CD4-positive, alpha-beta T cell treated with Interleukin-15 for 1 hour (primary cell): ENCODE measurements at places on chromosomes 3 and 15.

DNA sequence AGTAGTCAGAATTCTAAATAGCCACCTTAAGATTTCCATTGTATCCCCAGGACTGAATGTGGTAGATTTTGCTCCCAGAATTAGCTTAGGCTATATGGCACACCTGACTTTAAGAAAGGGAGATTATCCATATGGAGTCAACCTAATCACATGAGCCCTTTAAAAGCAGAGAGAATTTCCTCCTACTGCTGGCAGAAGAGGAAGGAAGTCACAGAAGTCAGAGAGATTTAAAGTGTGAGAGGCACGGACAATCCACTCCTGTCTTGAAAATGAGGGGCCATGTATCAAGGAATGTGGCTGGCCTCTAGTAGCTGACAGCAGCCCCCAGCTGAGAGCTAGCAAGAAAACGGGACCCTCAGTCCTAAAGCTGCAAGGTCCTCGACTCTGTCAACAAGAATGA, 26.8 kb downstream of the LRRC31 start:
- no peak for DNase-seq

GRCh38 chr3:100368441-100368840, 32.4 kb downstream of the TOMM70 start:
- DNase-seq: no peak

DNA sequence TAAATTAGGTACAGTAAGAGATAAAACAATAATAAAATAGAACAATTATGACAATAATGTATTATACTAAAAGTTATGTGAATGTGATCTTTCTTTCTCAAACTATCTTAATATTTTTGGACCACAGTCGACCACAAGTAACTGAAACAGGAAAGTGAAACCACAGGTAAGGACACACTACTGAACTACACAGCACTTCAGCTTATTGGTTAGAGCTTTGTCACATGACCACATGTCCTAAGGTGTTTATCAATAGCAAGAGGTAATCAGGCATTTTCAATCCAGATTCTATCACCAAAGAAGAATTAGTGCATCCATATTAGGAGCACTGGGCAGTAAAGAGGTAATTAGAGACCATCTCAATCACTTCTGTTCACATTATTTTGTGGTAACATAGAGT, 392.8 kb downstream of the RSL24D1 start:
- no peak for DNase-seq

DNA sequence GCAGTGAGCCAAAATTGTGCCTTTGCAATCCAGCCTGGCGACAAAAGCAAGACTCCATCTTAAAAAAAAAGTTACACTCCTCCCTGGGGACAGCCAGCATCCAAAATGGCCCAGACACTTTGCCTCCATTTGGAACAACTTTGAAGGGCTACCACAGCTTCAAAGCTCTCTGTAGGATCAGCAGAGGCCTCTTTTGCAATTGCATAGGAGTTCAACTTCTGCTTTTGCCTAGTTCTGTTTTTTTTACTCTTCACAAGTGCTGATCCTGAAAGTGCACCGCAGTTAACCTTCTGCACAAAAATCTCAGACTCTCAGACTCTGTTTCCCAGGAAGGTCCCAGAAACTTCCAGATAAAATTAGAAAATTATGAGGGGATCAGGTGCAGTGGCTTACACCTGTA, 25.2 kb upstream of the SLC4A7 start:
- DNase-seq: no peak

GRCh38 chr15:51879555-51879954, 50.1 kb downstream of the TMOD3 start:
- no peak for DNase-seq

DNA sequence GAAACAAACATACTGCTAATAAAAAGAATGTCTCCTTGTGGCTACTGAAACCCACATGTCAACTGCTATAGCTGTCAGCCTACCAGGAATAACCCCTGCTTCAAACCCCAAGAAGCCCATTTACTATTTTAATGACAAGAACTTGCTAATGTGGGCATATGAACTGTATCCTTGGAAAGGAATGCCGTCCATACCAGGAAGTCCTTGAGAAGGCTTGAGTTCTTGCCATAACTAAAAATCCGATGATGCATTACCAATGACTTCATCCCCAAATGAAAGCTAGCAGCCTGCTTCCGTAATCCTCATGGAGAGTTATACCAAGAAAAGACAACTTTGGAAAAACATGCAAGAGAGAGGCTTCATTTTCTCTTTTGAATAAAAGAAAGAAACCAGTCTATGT, 34.8 kb downstream of the MINDY4B start:
- no peak for DNase-seq

- DNase-seq: no peak
Observed at GRCh38 chr3:126947429-126947828, 35.5 kb upstream of the PLXNA1 start.

- no peak for DNase-seq
Observed at GRCh38 chr3:118863731-118864322, 170.8 kb downstream of the IGSF11 start.

DNA sequence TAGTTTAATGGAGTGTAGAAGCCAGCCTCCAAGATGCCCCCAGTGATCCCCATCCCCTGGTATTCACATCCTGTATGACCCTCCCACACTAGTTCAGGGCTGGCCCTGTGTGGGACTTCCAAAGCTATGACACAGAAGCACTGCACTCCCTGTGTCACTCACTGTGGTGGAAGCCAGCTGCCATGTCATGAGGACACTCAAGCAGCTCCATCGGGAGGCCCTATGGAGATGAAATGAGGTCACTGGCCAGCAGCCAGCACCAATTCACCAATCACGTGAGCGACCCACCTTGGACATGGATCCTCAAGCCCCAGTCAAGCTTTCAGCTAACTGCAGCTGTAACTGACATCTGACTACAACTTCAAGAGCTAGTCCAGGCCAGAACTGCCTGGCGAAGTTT, 3.9 kb upstream of the ACAN start:
- DNase-seq: no peak

DNA sequence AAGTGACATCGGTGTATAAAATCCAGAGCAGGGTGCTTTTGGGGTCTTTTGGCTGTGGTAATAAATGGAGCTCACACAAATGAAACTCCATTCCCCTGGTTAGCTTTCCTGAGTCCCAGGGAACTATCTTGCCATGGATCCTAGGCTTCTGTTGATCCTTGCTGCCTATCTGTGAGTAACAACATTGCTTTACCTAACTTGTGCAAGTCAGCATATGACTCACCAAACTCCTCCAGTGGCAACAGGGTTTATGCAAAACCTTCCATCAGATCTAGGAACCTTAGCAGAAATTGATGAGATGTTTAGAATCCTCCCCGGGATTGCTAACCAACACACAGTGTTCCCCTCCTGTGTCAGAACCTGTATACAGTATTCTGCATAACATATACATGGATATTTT, 105.4 kb downstream of the SCAPER start:
- DNase-seq: no peak

DNA sequence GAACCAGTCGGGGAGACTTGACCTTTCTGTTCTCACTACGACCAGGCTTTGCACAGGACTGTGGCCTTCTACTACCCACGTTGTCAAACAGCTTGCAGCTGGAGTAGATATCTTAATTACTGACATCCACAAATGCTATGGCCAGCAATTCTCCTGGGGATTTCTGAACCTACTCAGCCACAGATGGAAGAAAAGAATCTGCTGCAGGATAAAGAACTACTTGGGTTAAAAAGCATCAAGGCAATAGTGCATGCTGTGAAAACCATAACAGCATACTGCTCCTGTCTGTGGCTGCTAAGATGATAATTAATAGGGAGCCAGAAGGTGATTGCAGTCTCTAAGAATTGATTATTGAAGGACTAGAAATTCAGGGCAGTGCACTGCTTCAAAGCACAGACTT, 859.2 kb upstream of the SEMA6D start:
- no peak for DNase-seq
